ENCODE measurements at places on chromosomes 7 and 10.

DNA sequence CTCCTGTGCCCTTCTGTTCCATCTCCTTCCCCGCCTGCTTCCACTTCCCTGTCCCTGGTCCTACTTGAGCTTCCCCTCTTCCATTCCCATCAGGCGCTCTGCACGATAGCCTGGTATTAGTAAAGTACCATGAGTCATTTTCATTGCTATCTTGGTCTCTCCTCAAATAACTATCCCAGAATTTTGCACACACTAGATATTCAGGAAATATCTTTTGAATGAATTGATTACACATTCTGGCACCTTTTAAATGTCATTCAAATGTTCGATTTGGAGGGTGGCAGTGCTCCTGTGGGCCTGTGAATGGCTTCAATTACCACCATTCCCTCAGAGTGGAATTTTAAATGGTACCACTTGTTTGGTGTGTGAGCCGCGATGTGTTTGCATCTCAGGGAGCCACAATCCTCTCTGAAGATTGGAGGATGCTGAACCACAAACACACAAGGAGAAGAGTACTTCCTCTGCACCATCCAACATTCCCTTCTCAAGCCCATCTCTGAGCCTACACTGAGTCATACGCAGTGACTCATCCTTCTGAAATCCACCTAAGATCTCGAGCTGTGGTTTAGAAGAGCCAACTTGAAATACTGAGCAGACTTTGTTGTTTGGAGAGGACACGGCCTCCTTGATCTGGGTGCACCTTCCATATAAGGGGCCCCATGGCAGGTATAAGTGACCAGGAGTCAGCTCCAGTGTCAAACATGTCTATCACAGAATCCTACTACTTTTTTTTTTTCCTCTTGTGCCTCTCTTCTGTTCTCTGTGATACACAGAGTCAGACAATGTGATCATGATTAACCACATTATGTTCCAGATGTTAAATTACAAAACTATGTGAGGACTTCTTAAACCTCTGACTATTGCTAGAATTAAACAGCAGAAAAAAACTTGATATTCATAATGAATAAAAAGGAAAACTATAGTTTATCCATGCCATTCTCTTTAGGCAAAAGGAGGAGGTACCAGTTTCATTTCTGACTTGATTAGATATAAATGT, 81.9 kb downstream of the BMPER start:
- no peak for DNase-seq

- DNase-seq, result peak; percentile 68
Observed at GRCh38 chr7:26863518-26864308, 677 bp downstream of the SKAP2 start.

DNA sequence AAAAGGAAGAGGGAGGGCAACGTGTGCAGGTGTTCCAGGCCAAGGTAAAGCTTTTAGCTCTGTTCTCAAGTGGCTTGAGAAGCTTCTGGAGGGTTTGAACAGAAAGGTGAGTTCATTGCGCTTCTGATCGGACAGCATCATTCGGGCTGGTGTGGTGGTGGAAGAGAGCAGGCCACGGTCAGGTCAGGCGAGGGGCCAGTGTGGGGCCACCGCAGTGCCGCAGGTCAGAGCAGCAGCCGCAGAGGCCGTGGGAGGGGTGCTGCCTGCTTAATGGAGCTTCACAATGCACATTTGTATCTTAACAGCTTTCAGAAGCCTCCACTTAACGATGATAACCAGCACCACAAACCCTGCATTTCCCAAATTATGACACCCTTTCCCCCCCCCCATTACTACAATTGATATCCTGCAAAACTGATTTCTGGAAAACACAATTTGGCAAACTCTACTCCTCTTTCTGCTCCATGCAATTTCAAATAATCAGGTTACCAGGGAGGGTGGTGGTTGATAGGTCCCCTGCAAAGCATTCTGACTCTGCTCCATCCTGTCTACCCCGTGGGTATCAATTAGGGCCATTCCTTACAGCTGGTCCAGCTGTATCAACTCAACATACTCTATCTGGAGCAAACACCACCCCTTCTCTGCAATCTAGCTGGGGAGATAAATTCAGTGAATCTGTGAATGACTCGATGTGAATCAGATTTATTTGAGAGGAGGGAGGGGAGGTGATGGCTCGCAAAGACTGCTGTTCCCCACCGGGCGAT, 162.9 kb downstream of the ACTR3B start:
- peak; percentile 46 for DNase-seq

DNA sequence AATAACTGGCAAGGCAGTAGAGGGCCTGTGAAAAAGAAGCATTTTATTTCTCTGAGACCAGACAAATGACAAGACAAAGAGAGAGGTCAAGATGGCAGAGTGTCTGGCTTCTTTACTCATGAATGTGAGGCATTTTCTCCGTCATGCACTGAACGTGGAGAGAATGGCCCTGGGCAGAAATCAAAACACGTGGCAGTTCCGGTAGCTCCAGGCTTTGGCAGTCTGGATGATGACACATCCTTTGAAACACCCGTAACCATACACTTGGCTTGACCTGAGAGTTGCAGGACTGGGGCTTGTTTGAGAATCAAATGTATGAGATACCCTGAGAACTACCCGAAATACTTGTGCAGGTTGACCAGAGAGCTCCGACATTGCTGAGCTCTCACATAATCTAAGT, 537.6 kb downstream of the ACTR3B start:
- no peak for DNase-seq

DNA sequence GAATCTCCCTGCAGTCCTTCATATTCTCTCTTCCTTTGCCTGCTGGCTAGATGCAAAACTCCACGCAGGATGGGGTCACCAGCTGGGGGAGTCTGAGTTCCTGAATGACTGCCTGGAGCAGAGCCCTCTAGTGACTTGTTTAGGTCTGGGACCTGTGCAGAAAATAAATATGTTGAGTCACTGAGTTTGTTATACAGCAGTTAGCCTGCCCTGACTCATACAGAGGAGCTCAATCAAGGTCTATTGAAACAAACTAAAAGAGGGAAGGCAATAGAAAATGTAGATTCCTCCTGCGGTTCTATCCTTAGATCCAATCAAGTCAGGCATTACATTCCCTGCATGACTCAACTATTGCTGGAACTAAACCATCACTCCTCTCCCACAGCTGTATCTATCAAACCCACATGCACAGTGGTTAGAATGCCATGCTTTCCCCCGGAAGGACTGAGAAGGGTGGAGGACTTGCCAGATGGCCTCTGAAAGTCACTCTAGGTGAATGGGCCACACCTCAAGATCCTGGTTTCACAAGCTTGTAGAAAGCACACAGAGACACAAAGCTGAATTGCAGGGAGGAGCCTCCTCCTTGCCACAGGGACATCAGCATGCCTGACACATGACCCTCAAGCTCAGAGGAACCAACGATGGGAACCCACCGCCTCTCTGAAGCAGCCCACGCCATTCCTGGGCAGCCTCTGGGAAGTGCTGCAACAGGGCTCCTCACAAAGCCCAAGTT, 73.9 kb downstream of the SH3PXD2A start:
- no peak for DNase-seq

GRCh38 chr7:130703851-130704250, 17.5 kb upstream of the TSGA13 start:
- no peak for DNase-seq

- DNase-seq, result no peak
Observed at GRCh38 chr10:13219685-13220670, 14.2 kb downstream of the UCMA start.

DNA sequence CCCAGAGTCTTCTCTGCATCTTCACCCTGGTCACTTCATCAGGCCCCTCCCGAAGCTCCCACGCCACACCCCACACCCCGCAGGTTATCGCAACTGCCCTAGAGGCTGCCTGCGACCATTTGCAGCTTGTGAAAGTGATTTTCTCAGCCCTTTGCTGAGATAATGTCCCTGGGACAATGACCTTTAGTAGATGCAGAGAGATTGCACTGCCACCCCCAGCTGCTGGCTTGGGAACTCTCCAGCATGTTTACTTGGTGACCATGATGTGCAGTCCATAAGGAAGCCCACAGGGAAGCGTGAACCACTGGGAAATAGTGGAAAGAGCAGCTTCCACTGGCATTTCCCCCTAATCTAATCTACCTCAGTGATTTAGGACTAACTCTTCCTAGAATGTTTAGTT, 97.3 kb downstream of the WNT2 start:
- no peak for DNase-seq

DNA sequence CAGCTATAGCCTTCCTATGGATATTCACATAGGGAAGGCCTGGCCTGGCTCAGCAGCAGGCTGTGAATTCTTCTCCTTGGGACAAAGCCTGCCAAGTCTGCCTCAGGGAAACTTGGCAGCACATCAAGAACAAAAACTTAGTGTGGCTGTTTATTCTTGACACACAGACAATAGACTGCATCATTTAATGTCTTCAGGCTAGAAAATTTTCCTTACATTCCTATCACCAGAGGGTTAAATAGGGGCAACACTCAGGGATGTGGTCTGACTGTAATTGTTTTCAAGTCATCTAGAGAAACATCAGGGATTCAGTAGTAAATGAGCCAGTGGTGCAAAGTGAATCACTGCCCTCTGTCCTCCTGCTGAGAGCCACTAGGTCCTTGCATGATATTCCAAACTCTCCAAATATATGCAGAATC, 137.3 kb downstream of the SEMA3C start:
- no peak for DNase-seq

DNA sequence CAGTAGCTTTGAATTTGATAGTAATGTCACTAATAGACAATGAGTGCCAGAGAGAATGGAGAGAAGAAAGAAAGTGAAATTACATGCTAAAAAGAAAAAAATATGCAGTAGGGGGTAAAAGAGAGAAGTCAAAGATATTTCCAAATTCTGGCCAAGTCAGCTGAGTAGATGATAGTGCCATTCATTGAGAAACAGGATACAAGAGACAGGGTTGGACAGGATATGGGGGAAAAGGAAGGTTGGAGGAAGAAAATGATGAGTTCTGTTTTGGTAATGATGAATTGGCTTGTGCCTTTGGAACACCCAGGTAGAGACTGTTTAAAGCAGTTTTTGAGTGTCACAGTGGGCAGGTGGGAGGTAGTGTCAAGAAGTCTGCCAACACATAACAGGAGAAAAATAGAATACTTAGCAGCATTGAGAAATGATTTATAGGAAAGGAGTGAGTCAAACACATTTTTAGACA, 78.3 kb downstream of the LRRC17 start:
- DNase-seq, result no peak

DNA sequence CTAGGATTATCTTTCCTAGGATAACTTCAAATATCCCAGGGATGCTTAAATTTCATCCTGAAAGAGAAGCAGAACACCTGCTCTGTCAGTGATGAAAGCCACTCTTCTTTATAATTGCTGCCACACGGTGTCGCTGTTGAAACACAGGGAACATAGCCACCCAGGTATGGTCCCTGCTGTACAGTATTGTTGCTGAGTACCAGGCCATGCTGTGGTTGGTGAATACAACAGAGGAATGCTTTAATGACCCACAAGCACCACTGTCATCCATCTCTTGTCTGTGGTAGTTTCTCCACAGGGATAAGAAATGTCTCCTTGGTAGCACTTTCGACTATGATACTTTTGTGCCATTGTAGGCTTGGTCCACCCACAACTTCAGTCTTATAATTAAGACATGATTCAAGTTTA, 70.6 kb upstream of the STARD3NL start:
- peak; percentile 80 for DNase-seq

- peak; percentile 93 for DNase-seq
Observed at GRCh38 chr7:153022475-153023193, 263.1 kb downstream of the ACTR3B start.

GRCh38 chr7:25430200-25430931, 202.1 kb upstream of the NPVF start:
- no peak for DNase-seq

GRCh38 chr7:42494736-42495135, 257.7 kb upstream of the GLI3 start:
- no peak for DNase-seq

DNA sequence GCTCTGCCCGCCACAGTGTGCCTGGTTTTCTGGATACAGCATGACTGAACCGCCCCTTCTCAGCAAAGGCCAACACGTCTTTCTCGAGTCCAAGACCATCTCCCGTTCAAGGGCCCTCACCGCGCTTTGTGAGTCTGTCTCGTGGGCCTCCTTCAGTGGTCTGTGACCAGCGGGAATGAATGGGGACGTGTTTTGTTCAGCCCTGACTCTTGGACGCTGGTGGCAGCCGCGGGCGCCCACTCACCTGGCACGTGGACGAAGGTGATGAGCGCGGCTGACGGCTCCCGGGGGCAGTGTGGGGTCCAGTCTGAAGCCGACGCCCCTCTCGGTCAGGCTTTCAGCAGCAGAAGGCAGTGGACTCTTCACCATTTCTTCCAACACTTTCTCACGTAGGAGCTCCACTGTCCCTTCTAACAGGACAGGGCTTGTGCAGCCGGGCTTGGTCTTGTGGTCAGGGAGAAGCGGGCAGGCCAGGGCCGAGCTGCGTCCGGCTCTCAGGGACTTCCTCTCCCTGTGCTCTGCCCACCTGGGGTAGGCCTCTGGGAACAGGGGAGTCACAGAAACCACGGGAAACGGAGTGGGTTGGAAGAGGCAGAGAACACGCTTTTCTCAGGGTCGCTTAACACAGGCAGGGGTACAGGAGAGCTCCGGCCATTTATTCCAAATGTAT, 30.4 kb downstream of the AMZ1 start:
- no peak for DNase-seq

DNA sequence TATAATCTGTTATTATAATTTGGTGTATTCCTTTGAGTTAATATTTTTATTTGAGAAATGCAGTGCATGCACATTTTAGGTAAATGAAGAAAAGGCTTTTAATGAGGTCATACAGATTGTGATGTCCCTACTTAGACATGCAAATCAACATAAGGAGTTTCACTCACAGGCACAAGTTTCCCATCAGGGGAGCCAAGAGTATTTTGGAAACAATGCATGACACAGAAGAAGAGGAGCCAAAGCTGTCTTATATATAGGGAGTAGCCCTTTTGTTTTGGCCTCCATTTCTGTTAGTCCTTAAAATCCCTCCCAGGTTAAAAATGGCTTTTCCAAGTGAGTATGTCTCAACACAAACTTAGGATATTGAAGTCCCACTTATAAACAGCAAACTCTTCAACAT, 703.4 kb upstream of the ANKRD30A start:
- no peak for DNase-seq

DNA sequence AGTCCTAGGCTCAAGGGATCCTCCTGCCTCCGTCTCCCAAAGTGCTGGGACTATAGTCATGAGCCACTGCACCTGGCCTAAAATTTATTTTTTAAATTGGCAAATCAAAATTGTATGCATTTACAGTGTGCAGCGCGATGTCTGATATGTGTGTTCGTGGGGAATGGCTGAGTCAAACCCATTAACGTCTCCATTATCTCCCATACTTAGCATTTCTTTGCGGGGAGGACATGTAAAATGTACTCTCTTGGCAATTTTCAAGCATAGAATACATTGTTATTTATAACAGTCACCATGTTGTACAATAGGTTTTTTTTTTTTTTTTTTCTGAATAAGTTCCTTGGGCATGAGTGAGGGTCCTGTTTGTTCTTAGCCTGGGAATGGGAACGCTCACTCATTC, 3.8 kb downstream of the TMEM184A start:
- no peak for DNase-seq

Data from NCI-H2081 (cell line).